ENCODE measurements at places on chromosomes 2 and 18. TPM values are rescaled to one million over a fixed set of nuclear protein-coding genes. Genes with fewer than 3 reads are reported as not detected.

Gene TEKT4
- total RNA-seq = not detected

GRCh38 chr2:30110773-30111172 is 36.0 kb upstream of the YPEL5 start:
- H3K4me3 ChIP-seq = no peak overlapping the region
- no peaks in the 10 kb centered on the region for H3K4me1 ChIP-seq
- H3K36me3 ChIP-seq = no peaks in the 10 kb centered on the region

Gene CYP26B1
- 6.7 TPM for total RNA-seq

DNA sequence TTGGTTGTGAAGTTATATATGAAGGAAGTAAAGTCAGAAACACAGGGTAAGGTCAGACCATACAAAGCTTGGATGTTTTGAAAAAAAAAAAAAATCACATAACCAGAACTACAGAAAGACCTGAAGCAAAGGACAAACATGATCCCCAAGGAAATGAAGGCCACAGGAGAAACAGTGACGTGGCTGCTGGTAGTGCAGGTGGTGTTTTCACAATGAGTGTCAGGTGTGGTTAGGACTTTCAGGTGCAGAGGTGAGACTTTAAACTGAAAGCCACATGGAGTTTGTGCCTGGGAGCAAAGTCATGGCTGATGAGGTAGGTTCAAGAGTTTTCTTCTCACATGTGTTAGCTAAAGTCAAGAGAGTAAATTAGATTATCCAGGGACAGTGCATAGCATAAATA is 270.7 kb downstream of the PIEZO2 start:
- no peak overlapping the region for H3K27ac ChIP-seq
- DNase-seq = no peak
- no peak overlapping the region for H3K4me3 ChIP-seq
- no peaks in the 10 kb centered on the region for H3K27me3 ChIP-seq

DNA sequence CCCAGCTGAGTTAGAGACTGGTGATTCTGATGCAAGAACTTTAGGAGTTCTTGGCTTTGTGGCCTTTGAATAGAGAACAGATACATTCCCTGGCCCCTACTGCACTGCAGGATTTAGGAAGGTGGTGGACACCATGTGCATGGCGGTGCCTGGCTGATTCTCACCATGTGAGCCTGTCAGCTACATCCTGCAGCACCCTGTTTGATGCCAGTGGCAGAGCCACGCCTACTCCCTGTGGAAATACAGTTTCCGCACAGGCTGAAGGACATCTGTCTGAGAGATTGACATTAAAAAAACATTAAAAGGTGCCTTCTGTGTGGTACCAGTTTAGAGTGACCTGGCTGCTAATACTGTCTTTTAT is 50.0 kb downstream of the KCNE4 start:
- H3K4me1 ChIP-seq = peaks cover 18% of the 10 kb centered on the region
- H3K27me3 ChIP-seq = no peaks in the 10 kb centered on the region
- H3K4me3 ChIP-seq = no peak overlapping the region
- no peak for DNase-seq

- H3K27ac ChIP-seq = no peak overlapping the region
- no peak for DNase-seq
- no peaks in the 10 kb centered on the region for H3K27me3 ChIP-seq
- H3K4me1 ChIP-seq = no peaks in the 10 kb centered on the region
- no peak overlapping the region for H3K4me3 ChIP-seq
- no peaks in the 10 kb centered on the region for H3K36me3 ChIP-seq
These were observed 60.3 kb upstream of the UPP2 start for GRCh38 chr2:158041400-158041799.

GRCh38 chr2:18317017-18317416 is 243.4 kb downstream of the RDH14 start:
- H3K4me1 ChIP-seq = no peaks in the 10 kb centered on the region
- H3K27me3 ChIP-seq = no peaks in the 10 kb centered on the region
- H3K36me3 ChIP-seq = no peaks in the 10 kb centered on the region
- no peak overlapping the region for H3K4me3 ChIP-seq

GRCh38 chr2:20649976-20650375 is 922 bp downstream of the HS1BP3 start:
- H3K27ac ChIP-seq = peak overlapping the region; percentile 91
- peaks cover 20% of the 10 kb centered on the region for H3K36me3 ChIP-seq
- peak overlapping the region; percentile 77 for H3K4me3 ChIP-seq

DNA sequence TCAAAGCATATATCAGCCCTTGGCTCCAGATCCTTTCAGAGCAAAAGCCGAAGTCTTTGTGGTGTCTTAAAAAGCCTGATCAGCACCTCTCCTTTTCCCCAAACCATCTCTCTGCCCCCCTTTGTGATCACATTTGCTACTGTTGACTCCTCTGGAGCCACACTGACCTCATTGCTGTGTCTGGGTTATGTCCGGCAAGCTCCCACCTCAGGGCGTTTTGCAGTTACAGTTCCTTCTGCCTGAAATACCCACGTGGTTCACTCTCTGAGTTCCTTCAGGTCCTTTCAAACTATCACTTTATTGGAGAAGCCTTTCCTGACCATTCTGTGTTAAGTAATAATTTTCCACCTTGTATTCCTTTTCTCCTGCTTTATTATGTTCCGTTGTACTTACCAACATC is 11.8 kb downstream of the C2orf69 start:
- peaks cover 47% of the 10 kb centered on the region for H3K36me3 ChIP-seq
- no peak for DNase-seq
- H3K27me3 ChIP-seq = no peaks in the 10 kb centered on the region
- H3K4me1 ChIP-seq = no peaks in the 10 kb centered on the region

DNA sequence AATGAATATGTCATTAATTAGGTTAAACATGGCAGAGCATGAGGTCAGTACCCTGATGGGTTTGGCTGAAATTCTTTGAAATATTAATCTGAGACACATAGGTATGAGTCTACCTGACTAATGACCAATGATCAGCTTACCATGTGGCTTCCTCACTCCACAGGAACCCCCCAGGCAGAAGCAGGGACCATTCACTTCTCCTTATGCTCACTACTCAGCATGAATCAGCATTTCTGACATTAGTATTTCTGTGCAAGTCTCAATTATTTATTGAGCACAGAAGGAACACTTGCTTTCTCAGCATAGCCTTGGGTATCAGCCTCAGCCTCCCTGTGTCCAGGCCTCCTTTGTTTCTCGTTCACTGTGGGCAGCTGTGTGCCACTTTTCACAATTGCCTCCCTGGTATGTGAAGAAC is 9.3 kb upstream of the KCNE4 start:
- no peaks in the 10 kb centered on the region for H3K27me3 ChIP-seq
- DNase-seq = no peak
- H3K4me3 ChIP-seq = no peak overlapping the region
- no peaks in the 10 kb centered on the region for H3K4me1 ChIP-seq
- H3K27ac ChIP-seq = no peak overlapping the region

Gene DNAH6
- total RNA-seq = 0.38 TPM

GRCh38 chr2:212845941-212846340 is 305.5 kb downstream of the IKZF2 start:
- no peak overlapping the region for H3K4me3 ChIP-seq
- H3K36me3 ChIP-seq = no peaks in the 10 kb centered on the region
- no peaks in the 10 kb centered on the region for H3K4me1 ChIP-seq
- H3K27ac ChIP-seq = peak overlapping the region; percentile 54

Gene MYCN
- 0.21 TPM for total RNA-seq

DNA sequence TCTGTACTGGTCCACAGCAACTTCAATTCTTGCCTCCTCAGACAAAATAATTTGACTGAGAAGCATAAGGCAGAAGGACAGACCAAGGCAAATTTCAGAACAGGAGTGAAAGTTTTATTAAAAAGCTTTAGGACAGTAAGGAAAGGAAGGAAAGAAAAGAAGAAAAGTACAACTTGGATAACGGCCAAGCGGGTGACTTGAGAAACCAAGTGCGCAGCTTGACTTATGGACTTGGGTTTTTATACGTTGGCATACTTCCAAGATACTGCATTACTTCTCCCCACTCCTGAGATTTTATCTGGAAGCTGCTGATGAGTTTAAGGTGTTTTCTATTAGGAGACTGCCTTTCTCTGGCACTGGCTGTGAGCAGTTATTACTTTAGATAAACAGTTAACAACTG is 64.7 kb downstream of the CCDC178 start:
- no peaks in the 10 kb centered on the region for H3K4me1 ChIP-seq

Gene UGT1A4
- total RNA-seq = 3.8 TPM

Gene SMPD4
- total RNA-seq = 50.6 TPM

Gene PFN4
- not detected for total RNA-seq

Gene CNDP1
- total RNA-seq = not detected

- H3K4me3 ChIP-seq = no peak overlapping the region
- DNase-seq = no peak
- no peaks in the 10 kb centered on the region for H3K36me3 ChIP-seq
- H3K27me3 ChIP-seq = no peaks in the 10 kb centered on the region
- no peaks in the 10 kb centered on the region for H3K4me1 ChIP-seq
- H3K27ac ChIP-seq = no peak overlapping the region
These were observed 48.5 kb upstream of the LYPD6B start for GRCh38 chr2:148989882-148990493.

Gene NOSTRIN
- total RNA-seq = 7.0 TPM

GRCh38 chr2:67733517-67733916 is 329.3 kb downstream of the C1D start:
- H3K4me1 ChIP-seq = no peaks in the 10 kb centered on the region
- no peak for DNase-seq
- H3K27ac ChIP-seq = no peak overlapping the region
- H3K4me3 ChIP-seq = no peak overlapping the region
- H3K27me3 ChIP-seq = no peaks in the 10 kb centered on the region

Gene DIPK1C
- total RNA-seq = not detected

Gene VWA3B
- total RNA-seq = not detected

Gene L3MBTL4
- total RNA-seq = 9.0 TPM

Gene MYL12B
- total RNA-seq = 362 TPM

GRCh38 chr2:73297151-73297559 is 3.8 kb upstream of the EGR4 start:
- peaks cover 1% of the 10 kb centered on the region for H3K4me1 ChIP-seq
- no peak overlapping the region for H3K27ac ChIP-seq
- no peaks in the 10 kb centered on the region for H3K36me3 ChIP-seq
- no peak overlapping the region for H3K4me3 ChIP-seq
- H3K27me3 ChIP-seq = peaks cover 18% of the 10 kb centered on the region

Gene HJURP
- 6.3 TPM for total RNA-seq

Gene UGT1A8
- 0.35 TPM for total RNA-seq

Gene CD28
- total RNA-seq = 1.3 TPM

Gene MOGAT1
- not detected for total RNA-seq

Gene NEURL3
- total RNA-seq = not detected

DNA sequence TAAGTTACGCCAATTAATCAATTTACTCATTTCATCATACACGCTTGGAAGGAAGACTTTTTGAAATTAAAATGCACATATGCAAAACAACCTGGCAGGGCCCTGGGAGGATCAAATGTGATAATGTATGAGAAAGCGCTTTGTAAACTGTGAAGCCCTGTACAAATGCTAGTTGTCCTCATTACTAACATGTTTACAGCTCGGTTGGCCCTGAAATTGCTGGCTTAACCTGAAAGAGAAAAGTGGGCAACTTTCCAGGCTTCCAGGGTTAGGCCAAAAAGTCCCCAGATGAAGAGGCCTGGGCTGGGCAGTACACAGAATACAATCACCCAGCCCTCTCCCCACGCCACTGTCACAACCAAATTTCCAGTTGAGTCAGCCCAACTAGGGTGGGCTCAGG is 60.2 kb downstream of the DNMT3A start:
- no peak overlapping the region for H3K4me3 ChIP-seq
- H3K36me3 ChIP-seq = no peaks in the 10 kb centered on the region
- H3K27me3 ChIP-seq = no peaks in the 10 kb centered on the region
- no peak for DNase-seq
- no peak overlapping the region for H3K27ac ChIP-seq

- no peak for DNase-seq
- no peaks in the 10 kb centered on the region for H3K36me3 ChIP-seq
- H3K27me3 ChIP-seq = no peaks in the 10 kb centered on the region
- H3K4me1 ChIP-seq = no peaks in the 10 kb centered on the region
These were observed 155.5 kb upstream of the ACVR2A start for GRCh38 chr2:147689220-147689909.

- no peaks in the 10 kb centered on the region for H3K4me1 ChIP-seq
- no peak overlapping the region for H3K27ac ChIP-seq
- no peaks in the 10 kb centered on the region for H3K27me3 ChIP-seq
- DNase-seq = no peak
- H3K4me3 ChIP-seq = no peak overlapping the region
- H3K36me3 ChIP-seq = no peaks in the 10 kb centered on the region
These were observed 4.6 kb downstream of the ACMSD start for GRCh38 chr2:134842930-134843490.

DNA sequence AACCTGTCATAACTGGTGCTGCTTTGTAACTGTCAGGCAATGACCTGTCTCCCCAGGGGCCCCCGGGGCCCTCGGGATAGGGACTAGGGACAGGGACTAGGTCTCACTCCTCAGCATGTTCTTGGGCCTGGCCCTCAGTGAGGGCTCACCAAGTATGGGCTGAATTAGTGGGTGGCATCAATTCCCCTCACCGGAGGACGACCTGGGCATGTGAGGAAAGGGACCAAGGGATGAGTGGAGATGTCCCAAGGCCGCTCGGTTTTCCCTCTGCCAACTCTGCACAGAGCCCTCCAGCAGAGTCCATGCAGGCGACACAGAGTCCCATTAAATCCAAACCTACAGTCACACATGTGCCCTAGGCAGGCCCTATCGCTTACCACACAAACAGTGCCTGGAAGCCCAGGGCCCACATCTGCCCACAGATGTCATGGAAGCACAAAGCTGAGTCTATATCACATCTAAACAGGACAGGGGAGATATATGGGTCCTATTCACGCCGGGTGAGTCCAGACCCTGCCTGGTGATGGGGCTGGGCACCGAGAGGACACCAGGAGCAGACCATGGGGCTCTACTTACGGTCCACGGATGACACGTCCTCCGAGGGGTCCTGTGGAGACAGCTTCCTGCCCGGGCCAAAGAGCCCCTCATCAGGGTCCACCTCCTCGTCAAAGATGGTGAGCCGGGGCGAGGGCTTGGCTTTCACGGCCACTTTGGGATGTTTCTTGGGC is 26.6 kb downstream of the HS1BP3 start:
- no peaks in the 10 kb centered on the region for H3K27me3 ChIP-seq
- H3K36me3 ChIP-seq = peaks cover 80% of the 10 kb centered on the region
- peaks cover 58% of the 10 kb centered on the region for H3K4me1 ChIP-seq
- peak overlapping the region; percentile 10 for H3K27ac ChIP-seq
- no peak overlapping the region for H3K4me3 ChIP-seq
- DNase-seq = no peak

DNA sequence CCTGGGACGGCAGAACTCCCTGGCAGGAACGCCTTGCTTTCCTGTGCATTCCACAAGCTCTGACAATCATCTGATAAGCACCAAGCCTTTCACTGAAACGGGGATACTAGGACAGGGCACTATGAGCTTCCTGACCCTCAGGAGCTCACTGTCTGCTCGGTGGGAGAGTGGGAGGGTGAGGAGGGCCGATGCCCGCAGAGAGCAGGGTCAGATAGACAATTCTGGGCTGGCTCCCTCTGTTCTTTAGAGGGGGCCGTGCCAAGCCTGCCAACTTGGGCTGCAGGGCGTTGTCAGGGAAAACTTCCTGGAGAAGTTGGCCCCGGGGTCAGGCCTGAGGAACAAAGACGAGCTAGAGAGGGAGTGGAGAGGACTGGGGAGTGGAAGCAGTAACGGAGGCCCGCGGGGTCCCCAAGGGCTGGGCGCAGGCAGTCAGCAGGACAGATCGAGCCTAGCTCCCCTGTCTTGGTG is 82.0 kb downstream of the CTAGE1 start:
- DNase-seq = no peak
- H3K27ac ChIP-seq = no peak overlapping the region
- no peak overlapping the region for H3K4me3 ChIP-seq
- no peaks in the 10 kb centered on the region for H3K27me3 ChIP-seq
- no peaks in the 10 kb centered on the region for H3K36me3 ChIP-seq

- H3K36me3 ChIP-seq = peaks cover 42% of the 10 kb centered on the region
- H3K27me3 ChIP-seq = no peaks in the 10 kb centered on the region
- no peaks in the 10 kb centered on the region for H3K4me1 ChIP-seq
- no peak for DNase-seq
These were observed 285.8 kb downstream of the NBAS start for GRCh38 chr2:15275346-15275745.
